ENCODE measurements at places on chromosomes 1 and 21. TPM values are rescaled to one million over a fixed set of nuclear protein-coding genes. Genes with fewer than 3 reads are reported as not detected.

The RIPK4 gene
- 14.7 TPM for total RNA-seq

The MATN1 gene
- 5.6 TPM for total RNA-seq

The CD34 gene
- total RNA-seq, result 1.6 TPM

The KIAA0319L gene
- total RNA-seq, result 72.5 TPM

The LCE1B gene
- not detected for total RNA-seq

The DNAJC28 gene
- 3.1 TPM for total RNA-seq

The NSUN4 gene
- total RNA-seq, result 21.0 TPM

The GOLT1A gene
- 3.6 TPM for total RNA-seq

The SIM2 gene
- not detected for total RNA-seq

The ERG gene
- 3.0 TPM for total RNA-seq

The OR14K1 gene
- total RNA-seq, result not detected

The ILDR2 gene
- total RNA-seq, result 1.1 TPM

The TENT5C gene
- 0.23 TPM for total RNA-seq

The KLHDC7A gene
- 0.04 TPM for total RNA-seq

The SIK1 gene
- 36.1 TPM for total RNA-seq

- no peak for DNase-seq
Measured at GRCh38 chr1:181086926-181087325, 1.6 kb upstream of the IER5 start.

- no peak for DNase-seq
Measured at GRCh38 chr1:106831511-106831910, 225.0 kb upstream of the PRMT6 start.

DNA sequence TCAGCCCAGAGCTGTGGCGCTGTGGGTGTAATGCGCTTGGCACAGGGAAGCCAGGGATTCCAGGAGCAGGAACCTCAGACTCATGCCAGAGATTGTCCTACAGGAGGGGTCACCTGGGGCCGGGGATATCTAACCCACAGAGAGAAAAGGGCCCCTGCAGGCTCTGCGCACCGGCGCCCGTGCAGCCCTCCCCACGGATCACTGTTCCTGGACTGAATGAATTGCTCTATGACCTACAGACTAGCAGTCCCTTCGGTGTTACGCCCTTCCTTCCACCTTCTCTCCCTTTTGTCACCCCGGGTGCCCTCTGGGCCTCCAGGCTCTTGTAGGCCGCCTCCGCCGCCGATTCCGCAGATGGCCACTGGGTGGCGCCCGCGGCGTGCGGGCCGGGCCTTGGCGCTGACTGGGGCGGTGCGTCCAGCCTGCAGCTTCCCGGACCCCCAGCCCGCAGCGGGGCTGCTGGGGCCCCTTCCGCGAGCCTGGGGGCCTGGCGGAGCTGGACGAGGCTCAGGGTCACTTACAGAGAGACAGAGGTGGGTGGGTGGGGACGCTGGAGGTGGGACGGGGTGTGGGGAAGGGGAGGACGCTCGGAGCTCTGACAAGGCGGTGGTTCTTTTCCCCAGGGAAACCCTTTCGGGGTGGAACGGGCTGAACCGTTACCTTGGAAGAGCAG is 101.3 kb downstream of the IER5 start:
- peak; percentile 91 for DNase-seq

GRCh38 chr1:187999973-188000372 is 1171.2 kb downstream of the PLA2G4A start:
- DNase-seq, result no peak

GRCh38 chr1:245155272-245156040 is 671 bp downstream of the KIF26B start:
- DNase-seq, result peak; percentile 60

GRCh38 chr1:232123775-232124659 is 497.4 kb downstream of the DISC1 start:
- DNase-seq, result no peak

GRCh38 chr1:118535901-118536300 is 350.9 kb upstream of the SPAG17 start:
- no peak for DNase-seq

DNA sequence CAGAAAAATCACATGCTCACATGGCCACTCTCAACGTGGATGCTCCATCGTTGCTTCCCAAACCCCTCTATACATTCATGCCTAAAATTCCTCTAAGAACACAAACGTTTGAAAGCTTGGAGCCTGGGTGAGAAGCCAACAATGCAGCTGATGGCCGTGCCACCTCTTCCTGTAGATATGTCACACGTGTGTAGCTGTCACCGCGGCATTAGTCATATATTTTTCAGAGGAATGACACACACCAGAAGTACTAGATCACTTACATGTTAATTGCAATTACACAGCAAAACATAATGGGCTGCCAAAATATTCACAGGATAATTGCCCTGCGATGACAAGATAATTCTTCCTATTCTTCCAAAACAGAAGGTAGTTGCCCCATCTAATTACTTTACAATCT is 112.7 kb upstream of the BACE2 start:
- DNase-seq, result no peak

- DNase-seq, result no peak
Measured at GRCh38 chr21:45348591-45349327, 56.2 kb upstream of the COL18A1 start.

DNA sequence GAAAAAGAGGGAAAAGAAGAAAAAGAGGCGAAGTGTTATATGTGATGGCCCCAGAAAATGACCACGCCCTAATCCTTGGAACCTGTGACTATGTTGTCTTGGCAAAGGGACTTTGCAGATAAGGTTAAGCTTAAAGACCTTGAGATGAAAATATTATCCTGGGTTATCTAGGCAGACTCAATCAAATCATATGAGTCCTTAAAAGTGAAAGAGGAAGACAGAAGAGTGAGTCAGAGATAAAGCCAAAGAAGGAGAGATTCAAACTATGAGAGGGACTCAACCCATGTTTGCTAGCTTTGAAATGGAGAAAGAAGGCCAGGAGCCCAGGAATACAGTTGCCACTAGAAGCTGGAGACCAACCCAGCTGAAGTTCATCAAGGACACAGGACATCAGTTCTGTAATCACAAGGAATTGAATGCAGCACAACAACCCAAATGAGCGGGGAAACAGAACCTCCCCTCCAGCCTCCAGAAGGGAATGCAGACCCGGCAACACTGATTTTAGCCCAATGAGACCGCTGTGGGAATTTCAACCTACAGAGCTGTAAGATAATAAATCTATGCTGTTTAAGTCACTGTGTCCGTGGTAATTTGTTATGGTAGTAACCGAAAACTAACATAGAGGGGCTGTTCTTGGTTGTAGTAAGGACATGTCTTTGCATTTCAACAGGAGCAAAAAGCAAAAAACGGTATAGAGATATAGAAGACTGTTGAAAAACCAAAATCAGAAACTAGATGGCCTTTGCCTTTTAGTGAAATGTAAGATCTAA is 4.2 kb upstream of the RGS8 start:
- DNase-seq, result no peak

- peak; percentile 42 for DNase-seq
Measured at GRCh38 chr1:41358131-41359021, 2.9 kb upstream of the FOXO6 start.

DNA sequence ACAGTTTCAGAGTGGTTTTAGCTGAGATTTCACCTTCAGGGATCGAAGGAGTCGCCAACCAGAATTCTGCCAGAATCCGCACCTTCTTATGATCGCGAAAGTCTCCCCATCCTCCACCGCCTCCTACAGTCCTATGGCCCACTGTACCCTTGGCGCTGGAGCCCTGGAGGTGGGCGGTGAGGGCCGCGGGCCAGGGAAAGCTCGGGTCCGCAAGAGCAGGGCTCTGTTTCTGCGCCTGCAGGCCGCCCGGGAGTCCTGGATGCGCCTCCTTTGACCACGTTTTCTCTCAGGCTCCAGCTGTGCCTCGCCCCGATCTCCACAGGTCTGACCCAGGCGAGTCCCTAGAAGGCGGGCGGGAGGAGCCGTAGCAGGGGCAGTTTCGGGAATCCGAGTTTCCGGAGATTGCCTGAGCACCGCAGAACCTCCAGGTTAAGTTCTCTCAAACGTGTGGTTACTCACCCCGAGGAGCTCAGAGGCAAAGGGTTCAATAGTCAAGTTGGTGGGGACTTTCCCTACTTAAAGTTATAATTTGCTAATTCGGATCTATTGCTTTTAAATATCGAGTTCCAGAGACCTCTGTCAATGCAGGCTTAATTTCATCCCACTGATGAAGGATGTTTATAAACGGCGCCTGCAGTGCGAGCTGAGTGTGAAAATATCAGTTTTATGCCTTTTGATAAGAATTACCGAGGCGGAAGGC is 3.2 kb upstream of the LHX8 start:
- peak; percentile 46 for DNase-seq

- no peak for DNase-seq
Measured at GRCh38 chr1:212938846-212939245, 11.5 kb upstream of the VASH2 start.

DNA sequence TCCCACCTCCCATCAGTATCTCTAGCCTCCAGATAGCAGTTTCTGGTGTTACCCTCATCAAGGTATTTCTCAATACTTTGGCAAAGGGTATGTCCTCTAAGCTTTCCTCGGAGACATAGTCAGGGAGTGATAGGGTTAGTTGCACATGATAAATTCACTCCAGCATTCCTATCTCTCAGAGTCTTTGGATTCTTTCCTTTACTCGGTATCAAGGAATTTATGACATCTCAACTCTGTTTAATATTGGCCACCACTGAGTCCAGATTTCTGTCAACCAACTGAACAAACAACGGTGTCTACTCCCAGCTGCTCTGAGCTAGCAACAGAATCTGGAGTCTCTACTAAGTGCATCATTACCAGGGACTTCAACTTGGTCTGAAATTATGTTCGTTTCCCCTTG is 233.4 kb downstream of the TM2D1 start:
- no peak for DNase-seq

GRCh38 chr21:44969931-44970755 is 30.3 kb downstream of the SLX9 start:
- DNase-seq, result no peak

DNA sequence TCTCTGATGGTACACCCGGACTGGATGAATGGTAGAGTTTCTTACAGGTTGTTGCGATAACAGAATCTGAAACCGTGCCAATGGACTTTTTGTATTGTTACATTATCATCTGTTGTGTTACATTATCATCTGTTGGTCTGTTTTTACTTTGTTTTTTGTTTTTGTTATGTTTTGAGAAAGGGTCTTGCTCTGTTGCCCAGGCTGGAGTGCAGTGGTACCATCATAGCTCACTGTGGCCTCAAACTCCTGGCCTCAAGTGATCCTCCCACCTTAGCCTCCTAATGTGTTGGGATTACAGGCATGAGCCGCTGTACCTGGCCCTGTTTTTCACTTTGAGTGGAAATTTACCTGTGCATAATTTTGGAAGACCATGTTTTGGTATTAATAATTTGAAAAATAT is 10.2 kb upstream of the PEX10 start:
- DNase-seq, result no peak

GRCh38 chr1:37360011-37360410 is 114.4 kb upstream of the ZC3H12A start:
- DNase-seq, result no peak

DNA sequence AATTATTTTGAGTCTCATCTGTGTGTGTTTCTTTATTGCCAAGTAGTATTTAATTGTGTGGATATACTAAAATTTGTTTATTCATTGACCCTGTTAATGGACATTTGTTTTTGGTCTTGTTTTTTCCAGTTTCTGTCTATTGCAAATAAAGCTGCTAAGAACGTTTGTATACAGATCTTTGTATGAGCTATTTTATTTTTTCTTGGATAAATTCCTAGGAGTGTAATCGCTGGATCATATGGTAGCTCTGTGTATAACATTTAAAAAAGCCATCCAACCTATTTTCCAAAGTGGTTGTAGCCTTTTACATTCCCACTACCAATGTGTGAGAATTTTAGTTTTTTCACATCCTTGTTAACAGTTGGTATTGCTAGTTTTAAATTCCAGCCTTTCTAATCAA is 382.7 kb upstream of the USP24 start:
- DNase-seq, result no peak

- no peak for DNase-seq
Measured at GRCh38 chr1:25703671-25704266, 87.2 kb downstream of the MAN1C1 start.

DNA sequence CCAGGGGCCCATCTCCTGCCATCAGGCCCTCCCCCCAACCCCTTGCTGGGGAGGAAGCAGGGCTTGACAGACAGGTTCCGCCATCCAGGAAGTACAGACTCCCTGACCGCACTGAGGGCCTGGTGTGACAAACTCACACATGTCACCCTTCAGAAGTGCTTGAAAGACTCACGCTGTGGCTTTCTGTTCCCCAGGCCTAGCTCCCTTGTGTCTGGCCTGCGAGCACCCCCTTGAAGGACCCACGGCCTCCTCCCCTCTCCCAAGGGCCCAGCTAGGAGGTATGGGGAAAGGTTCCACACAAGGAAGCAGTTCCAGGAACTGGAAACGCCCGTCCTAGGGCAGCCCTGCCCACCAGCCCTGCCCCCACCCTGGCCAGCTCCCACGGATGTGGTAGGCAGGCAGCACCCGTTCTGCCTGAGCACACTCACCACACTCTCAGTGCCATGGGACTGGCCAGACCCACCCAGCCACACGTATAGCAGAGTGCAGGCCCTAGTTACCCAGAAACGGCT is 26.7 kb downstream of the SLC2A1 start:
- no peak for DNase-seq

All from mesothelial cell of epicardium (in vitro differentiated cells).